ENCODE measurements at places on chromosomes 16 and 17.
A peak's percentile ranks its signal among the peaks of the same experiment; 100 is the strongest.

- no peak for ATAC-seq
These were observed 3.7 kb upstream of the KREMEN2 start for GRCh38 chr16:2960183-2961010.

DNA sequence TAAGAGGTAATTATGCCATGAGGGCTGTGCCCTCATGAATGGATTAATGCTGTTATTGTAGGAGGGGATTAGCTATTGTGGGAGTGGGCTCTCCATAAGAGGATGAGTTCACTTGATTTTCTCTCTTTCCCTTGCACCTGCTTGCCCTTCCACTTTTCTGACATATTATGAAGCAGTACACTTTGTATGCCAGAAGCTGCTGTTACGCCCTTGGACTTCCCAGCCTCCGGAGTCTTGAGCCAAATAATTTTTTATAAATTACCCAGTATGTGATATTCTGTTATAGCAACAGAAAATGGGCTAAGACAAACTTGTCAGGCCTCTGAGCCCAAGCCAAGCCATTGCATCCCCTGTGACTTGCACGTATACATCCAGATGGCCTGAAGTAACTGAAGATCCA lies 38.4 kb downstream of the PSMD12 start:
- no peak for ATAC-seq

DNA sequence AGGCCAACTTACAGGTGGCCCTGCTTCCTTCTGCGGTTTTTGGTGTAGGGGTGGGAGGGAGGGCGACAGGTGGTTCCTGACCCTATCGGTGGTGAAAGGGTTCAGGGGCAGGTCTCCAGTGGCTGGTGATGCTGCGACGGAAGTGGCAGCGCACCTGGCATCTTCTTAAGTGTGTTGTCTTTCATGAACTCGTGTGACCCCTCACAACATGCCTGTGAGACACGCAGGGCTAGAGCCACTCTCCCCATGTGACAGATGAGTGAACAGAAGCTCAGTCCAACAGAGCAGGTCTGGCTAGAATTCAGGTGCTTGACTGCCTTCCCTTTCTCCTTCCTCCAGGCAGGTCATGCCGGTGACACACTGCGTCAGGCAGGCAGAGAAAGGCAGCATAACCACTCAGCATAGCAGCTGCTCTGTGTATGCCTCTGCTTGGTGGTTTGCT lies 8.0 kb downstream of the TNFAIP1 start:
- no peak for ATAC-seq

DNA sequence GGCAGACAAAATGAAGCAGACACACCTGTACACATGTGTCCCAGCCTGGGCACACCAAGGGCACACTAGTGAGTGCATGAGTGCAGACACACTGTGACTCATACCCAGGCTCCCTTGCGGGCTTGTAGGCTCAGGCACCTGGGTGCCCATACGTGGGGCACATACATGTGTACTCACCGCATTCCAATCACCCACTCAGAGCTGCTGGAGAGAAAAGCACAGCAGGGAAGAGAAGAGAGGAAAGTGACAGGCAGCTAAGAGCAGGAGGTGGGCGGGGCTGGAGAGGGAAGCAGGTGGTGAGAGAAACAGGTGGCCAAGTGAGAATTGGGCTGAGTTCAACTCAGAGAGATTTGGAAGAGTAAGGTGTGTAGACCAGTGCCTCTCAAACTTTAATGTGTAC lies 54.0 kb downstream of the TMEM132E start:
- ATAC-seq: no peak

GRCh38 chr16:23296994-23297393 lies 5.1 kb upstream of the SCNN1B start:
- ATAC-seq: peak; percentile 73
